ENCODE measurements at places on chromosomes 2 and 18. TPM values are rescaled to one million over a fixed set of nuclear protein-coding genes. Genes with fewer than 3 reads are reported as not detected.

PPP1R1C gene
- not detected for total RNA-seq

RPL37A gene
- 596 TPM for total RNA-seq

TLX2 gene
- not detected for total RNA-seq

NTSR2 gene
- total RNA-seq, result not detected

MC4R gene
- not detected for total RNA-seq

LCT gene
- total RNA-seq, result not detected

EVX2 gene
- total RNA-seq, result not detected

CTNNA2 gene
- total RNA-seq, result not detected

SLC30A3 gene
- total RNA-seq, result not detected

ARHGEF4 gene
- 1.0 TPM for total RNA-seq

MPP4 gene
- 0.44 TPM for total RNA-seq

IKZF2 gene
- total RNA-seq, result 1.1 TPM

PROKR1 gene
- total RNA-seq, result not detected

NRBP1 gene
- 136 TPM for total RNA-seq

SPOPL gene
- total RNA-seq, result 13.3 TPM

LRATD1 gene
- total RNA-seq, result not detected

TNFAIP6 gene
- total RNA-seq, result 44.2 TPM

MYO7B gene
- 0.43 TPM for total RNA-seq

MERTK gene
- total RNA-seq, result 0.44 TPM

DLX2 gene
- total RNA-seq, result 0.29 TPM

TRIM43 gene
- total RNA-seq, result not detected

MC5R gene
- total RNA-seq, result not detected

BOLL gene
- total RNA-seq, result not detected

PAX8 gene
- 2.9 TPM for total RNA-seq

TRIM54 gene
- total RNA-seq, result not detected

DSC1 gene
- not detected for total RNA-seq

ZNF521 gene
- 41.8 TPM for total RNA-seq

CPO gene
- not detected for total RNA-seq

SRD5A2 gene
- not detected for total RNA-seq

ASAP2 gene
- 76.5 TPM for total RNA-seq

ST6GAL2 gene
- 0.44 TPM for total RNA-seq

SERPINB4 gene
- total RNA-seq, result 0.14 TPM

REG1A gene
- not detected for total RNA-seq

CYP27A1 gene
- 4.7 TPM for total RNA-seq

SNORC gene
- 2.2 TPM for total RNA-seq

NPAS2 gene
- total RNA-seq, result 17.2 TPM

STAMBP gene
- 24.3 TPM for total RNA-seq

DCAF17 gene
- total RNA-seq, result 17.2 TPM

PSTPIP2 gene
- 4.4 TPM for total RNA-seq
